Vein endothelial cell (primary cell): ENCODE measurements at places on chromosomes 6 and 20. TPM values are rescaled to one million over a fixed set of nuclear protein-coding genes. Genes with fewer than 3 reads are reported as not detected.

The PTPN1 gene
- 63.0 and 71.6 TPM in 2 replicates for total RNA-seq

The GPSM3 gene
- total RNA-seq, result 9.8 and 18.0 TPM in 2 replicates

The VWA7 gene
- total RNA-seq, result 0.10 and 0.65 TPM in 2 replicates

The VGLL2 gene
- not detected in 2 replicates for total RNA-seq

The TBX18 gene
- 1.6 and 7.5 TPM in 2 replicates for total RNA-seq

The CST2 gene
- not detected in 2 replicates for total RNA-seq

The NR2E1 gene
- total RNA-seq, result not detected in 2 replicates

The AVP gene
- not detected in 2 replicates for total RNA-seq

The ATP6V1G2 gene
- total RNA-seq, result 0.33 and 1.2 TPM in 2 replicates

The HNF4A gene
- not detected in 2 replicates for total RNA-seq

The SLC35D3 gene
- total RNA-seq, result not detected in 2 replicates

The KCNB1 gene
- total RNA-seq, result not detected in 2 replicates

The DDX43 gene
- 2.0 and 2.9 TPM in 2 replicates for total RNA-seq

The PRICKLE4 gene
- total RNA-seq, result 2.8 and 6.2 TPM in 2 replicates

The RAMACL gene
- 4.9 and 6.2 TPM in 2 replicates for total RNA-seq

The FRMD1 gene
- total RNA-seq, result not detected in 2 replicates

The CLIC5 gene
- total RNA-seq, result under 0.01 and 0.19 TPM in 2 replicates

The TP53TG5 gene
- not detected in 2 replicates for total RNA-seq

The TRIM15 gene
- not detected in 2 replicates for total RNA-seq

The HLA-B gene
- 74.5 and 143 TPM in 2 replicates for total RNA-seq

The PPP1R3G gene
- 0.38 and 0.98 TPM in 2 replicates for total RNA-seq
